ENCODE measurements at places on chromosomes 1 and 21.
A peak's percentile ranks its signal among the peaks of the same experiment; 100 is the strongest.

DNA sequence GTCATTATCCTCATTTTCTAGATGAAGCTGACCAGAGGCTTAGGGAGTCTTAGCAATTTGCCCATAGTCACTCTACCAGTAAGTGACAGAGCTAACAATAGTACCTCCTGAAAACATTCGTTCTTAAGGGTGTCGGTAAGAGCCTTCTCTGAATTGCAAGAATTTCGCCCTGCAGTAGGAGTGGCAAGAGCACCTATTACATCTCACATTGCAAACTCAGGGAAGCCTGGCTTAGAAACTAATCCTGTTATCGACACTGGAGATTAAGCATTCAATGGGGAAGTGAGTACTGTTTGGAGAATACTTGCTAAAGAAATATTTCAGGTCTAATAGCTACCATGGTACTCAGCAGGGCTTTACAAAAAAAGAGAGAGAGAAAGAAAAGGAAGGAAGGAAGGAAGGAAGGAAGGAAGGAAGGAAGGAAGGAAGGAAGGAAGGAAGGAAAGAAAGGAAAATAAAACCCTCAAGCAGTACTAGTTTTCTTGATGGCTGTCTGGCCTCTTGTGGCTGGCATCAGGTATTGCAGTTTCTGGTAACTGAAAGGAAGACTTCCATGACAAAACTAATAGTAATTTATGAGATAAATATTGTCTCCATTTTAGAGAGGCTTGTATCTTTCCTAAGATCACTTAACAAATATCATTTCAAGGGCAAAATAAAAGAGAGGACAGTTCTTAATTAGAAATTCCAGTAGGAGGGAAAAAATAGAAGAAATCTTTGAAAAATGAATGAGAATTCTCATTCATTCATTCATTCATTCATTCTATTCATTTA is 10.4 kb downstream of the C1orf226 start:
- DNase-seq: peak; percentile 24

DNA sequence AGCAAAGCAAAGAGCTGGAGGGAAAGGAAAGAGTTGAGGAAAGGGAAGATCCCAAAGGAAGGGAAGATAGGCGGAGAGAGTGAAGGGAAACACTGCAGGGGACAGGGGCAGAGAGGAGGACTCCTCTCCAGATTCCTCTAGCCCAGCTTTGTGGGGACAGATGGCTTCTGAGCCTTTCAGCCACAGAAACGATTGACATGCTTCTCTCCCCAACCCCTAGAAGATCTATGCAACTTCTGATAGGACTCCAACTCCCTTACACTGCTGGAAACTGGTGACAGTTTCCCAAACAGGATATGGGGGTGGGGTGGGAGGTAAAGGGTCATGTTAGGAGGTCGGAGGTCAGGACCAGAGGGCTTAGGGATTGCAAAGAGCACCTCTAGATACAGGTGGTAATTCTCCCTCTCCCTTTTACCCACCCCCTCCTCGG is 6.5 kb downstream of the MEX3A start:
- no peak for DNase-seq

DNA sequence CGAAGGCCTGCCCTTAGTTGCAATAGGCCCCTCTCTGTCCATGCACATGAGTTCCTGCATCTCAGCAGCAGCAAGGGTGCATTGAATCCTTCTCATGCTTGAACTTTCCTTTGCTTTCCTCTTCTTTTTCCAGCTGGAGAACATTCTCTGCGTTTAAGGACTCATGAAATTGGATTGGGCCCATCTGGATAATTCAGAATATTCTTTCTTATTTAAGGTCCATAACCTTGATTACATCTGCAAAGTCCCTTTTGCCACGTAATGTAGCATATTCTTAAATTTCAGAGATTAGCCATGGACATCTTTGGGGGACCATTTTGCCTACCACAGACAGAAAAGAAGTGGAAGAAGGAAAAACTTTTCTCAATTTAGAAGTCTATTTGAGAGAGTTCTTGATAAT is 159.7 kb upstream of the C21orf91 start:
- no peak for DNase-seq

DNA sequence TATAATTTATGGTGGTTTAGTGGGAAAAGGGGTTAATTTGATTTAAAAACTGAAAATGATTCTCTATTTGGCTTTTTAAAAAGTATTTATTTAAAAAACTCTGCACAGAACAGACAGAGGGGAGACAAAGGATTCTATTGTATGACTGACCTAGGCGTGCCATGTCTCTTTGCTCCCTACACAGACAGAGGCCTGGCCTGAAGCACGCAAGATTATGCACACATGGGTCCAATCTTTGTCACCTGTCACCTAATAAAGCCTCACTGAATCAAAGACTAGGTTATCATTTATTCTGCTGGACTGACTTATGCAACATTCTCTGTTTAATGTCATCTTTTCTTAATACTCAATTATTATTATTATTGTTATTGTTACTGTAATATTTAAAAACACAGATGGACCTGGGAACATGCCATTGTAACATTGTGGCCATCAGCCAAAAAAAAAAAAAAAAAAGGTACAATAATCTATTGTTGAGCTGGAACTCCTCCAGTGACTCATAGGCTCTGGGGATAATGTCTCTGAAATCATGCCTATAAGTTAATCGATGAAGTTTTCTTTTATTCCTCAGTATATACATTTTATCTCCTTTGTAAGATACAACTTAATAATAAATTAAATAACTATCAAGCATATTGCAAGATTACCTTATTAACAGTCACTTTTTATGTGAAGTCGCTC is 112.1 kb downstream of the RUNX1 start:
- DNase-seq: no peak

GRCh38 chr21:43721206-43721605 is 2.3 kb downstream of the PDXK start:
- no peak for DNase-seq

- DNase-seq: no peak
Observed at GRCh38 chr1:7127322-7128075, 342.2 kb downstream of the CAMTA1 start.

GRCh38 chr1:115179397-115180079 is 90.2 kb upstream of the TSPAN2 start:
- DNase-seq: peak; percentile 7

DNA sequence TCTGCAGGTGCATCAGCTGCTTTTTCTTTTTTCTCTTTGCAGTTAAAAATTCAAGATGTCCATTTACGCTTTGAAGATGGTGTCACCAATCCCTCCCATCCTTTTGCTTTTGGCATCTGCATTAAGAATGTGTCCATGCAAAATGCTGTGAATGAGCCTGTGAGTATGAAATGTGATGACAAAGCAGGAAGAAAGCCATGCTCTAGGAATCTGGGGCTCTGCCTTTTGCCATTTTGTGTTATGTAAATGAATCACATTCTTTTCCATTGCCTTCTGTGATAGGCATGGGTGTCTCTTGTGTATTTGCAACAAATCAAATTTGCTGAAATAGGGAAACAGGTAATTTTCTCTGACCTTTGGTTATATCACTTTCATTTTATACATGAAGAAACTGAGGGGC is 19.4 kb downstream of the VPS13D start:
- DNase-seq: no peak

DNA sequence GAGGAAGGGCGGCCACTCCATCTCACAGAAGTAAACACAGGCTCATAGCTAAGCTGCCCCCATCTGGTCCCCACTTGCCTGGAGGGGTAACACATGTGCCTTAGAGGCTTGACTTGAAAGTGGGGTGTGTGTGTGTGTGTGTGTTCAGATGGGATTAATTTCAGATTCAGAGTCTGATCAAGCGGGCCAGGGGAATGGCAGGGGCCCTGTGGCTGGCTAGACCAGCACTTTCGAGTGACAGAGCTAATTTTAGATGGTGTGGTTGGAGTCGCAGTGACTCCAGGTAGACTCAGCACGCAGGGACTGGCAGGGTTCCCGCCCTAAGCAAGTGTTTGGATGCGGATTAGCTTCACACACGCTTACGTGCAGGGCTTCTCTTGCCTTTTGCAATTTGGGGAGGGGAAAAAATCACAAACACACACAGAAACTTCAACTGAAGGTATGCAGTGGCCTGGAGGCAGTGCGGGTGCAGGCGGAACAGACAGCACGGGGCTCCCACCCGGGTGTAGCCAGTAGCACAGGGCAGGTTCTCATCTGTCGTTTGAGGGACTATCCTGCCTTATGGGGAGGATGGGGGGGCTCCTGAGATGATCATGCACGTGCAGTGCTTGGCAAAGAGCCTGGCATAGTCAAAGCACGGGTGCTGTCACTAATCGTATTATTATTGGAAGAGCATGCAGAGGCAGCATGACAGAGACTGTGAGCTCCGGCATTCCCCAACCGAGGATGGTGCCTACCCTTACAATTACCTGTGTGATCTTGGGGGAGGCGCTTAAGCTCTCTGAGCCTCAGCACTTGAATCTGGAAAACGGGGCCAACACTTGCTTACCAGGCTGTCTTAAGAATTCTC is 1.3 kb downstream of the EDN2 start:
- DNase-seq: no peak

DNA sequence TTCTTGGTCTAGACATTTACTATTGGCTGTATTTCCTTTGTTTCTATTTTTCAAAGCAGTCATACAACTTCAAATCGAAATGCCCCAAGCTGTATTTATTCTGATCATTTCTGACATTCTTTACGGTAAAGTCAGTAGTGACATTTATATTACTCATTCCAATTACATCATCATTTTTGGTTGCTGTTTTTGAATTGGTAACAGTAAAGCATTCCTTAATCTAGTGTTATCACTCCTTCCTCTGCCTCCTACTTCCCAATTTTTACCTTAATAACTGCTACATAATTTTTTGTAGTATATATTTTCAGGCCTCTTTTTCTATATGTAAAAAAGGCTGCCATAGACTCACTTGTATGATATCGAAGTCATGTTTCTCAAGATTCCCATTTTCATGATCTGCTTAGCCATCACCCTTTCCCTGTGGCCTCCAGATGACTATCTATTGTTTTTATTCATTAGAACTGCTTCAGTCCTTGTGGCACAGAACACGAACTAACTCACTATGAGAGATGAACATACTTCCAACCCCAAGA is 167.2 kb downstream of the RUNX1 start:
- no peak for DNase-seq

DNA sequence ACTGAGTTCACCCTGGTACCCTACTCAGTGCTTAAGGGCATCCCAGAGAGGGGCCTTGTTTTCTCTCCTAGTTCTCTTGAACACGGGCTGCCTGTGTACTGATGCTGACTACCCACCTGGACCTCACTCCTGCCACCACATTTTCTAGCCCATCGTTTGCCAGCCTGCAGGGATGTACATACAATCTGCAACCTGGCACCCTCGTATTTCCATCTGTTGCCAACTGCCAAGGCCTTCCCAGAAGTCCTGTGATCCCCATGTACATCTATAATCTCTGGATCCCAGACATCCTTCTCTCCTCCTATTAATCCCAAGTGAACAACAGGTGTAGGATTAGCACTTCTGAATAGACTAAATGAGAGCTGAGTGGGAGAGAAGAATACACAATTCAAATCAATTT is 212.0 kb downstream of the SLC45A1 start:
- no peak for DNase-seq

GRCh38 chr1:36238433-36238832 is 14.2 kb downstream of the THRAP3 start:
- DNase-seq: no peak

GRCh38 chr1:201742476-201742875 is 86.5 kb upstream of the IPO9 start:
- DNase-seq: no peak

DNA sequence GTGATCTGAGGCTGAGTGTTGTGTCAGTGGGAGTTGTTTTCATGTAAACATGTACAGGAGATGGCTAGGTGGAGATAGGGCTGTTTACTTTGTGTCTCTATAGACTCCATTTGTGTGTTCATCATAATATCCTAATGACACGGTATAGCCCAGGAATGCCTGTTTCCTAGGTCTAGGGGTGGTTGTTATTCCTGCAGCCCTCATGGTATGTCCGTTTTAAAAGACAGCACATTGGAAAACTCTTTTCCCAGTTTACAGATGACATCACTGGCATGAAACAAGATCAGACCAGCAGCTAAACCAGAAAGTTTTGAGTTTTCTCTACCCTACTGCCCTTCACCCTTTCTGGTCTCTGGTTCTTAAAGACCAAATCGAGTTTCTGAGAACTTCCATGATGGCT is 227.3 kb upstream of the TMEM51 start:
- DNase-seq: no peak

- DNase-seq: no peak
Observed at GRCh38 chr1:200671235-200671786, 1.6 kb upstream of the DDX59 start.

DNA sequence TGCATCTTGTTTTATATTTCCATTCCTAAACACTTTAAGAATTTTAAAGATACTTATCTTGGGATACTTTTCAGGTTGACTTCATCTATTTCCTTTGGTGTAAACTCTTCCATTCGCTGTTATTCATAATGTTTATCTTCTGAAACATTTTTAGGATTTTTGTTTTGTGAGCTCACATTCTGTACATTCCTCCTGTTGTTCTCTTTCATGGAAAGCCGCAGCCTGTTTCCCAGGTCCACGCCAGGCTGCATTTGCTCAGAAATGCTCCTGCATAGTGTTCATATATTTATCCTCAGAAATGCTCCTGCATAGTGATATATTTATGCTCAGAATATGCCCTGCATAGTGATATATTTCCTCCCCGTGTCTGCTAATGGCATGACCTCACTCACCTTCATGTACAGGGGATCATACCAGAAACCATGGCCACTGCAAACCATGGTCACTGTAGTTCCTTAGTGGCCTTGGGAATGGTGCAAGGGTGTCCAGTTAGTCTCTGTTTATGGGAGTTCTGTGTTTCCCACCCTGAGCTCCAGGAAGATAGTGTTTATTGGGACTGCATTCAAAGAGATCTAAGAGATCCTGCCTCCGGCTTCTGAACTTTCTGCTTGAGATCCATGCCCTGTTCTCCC is 153.9 kb upstream of the GREM2 start:
- no peak for DNase-seq

DNA sequence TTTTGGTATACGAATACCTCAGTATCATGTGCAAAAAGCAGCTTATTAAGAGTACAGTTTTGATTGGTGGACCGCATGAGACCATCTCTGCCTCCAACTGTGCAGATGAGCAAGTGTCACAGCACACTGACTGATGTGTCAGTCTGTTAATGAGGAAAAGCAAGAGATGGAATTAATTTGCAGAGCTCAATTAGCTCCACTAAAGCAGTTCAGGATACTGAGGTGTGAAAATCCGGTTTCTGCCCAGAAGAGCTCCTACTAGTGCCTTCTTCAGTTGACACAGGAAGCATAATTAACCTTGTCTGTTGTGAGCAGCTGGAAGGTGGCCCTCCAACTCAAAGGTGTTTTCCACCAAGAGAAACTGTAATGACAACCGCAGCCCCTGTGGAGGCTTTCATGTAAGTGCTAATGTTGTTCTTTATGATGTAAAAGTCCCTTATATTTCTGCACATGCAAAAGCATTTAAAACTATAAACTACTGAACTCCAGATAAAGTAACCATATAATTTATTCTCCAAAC is 44.3 kb downstream of the PCNX2 start:
- DNase-seq: no peak
